ENCODE measurements at places on chromosomes 1 and 21. TPM values are rescaled to one million over a fixed set of nuclear protein-coding genes. Genes with fewer than 3 reads are reported as not detected.

DNA sequence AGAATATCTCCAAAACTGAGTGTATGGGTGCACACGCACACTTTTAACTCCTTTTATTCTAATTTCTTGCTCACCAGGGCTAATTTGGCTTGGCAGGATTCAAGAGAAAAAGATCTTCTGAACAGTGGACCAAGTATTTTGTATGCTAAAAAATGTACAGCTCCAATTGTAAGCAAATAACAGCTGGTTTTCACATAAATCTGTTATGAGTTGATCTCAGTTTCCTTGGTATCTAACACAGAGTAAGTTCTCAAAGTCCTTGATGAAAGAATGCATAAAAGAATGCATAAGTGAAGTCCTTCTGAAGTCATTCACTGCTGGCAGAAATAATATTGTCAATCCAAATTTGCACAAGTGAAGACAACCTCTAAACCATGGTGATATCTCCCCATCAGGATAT lies 213.0 kb downstream of the OMA1 start:
- no peaks in the 10 kb centered on the region for H3K36me3 ChIP-seq
- H3K27ac ChIP-seq, result no peak overlapping the region
- H3K27me3 ChIP-seq, result no peaks in the 10 kb centered on the region

DNA sequence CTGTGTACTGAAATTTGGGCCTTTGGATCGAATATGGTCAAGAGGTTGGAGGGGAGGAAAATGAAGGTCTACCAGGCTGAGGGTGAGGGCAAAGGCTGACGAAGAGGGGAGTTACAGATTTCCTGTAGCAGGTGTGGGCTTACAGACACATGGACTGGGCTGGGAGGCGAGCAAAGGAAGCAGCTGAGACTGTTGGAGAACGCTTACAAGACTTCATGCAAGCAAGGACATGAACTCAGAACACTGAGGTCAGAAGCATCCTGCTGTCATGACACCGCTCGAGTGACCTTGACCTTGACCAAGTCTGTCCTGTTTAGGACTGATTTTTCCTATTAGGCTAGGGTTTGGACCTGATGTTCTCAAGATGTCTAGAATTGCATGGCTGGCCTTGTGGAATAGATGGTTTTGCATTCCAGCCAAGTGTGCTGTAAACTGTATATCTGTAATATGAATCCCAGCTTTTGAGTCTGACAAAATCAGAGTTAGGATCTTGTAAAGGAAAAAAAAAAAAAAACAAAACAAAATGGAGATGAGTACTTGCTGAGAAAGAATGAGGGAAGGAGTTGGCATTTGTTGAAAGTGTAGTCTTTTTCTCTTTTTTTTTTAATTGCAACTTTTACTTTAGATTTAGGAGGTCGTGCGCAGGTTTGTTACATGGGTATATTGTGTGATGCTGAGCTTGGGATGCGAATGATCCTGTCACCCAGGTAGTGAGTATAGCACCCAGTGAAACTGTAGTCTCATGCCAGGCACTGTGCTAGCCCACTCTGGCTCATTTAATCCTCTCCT lies 5.8 kb downstream of the ELF3 start:
- no peak overlapping the region for H3K27ac ChIP-seq
- peaks cover 5% of the 10 kb centered on the region for H3K4me1 ChIP-seq
- no peaks in the 10 kb centered on the region for H3K36me3 ChIP-seq
- peaks cover 4% of the 10 kb centered on the region for H3K27me3 ChIP-seq
- H3K4me3 ChIP-seq, result no peak overlapping the region

DNA sequence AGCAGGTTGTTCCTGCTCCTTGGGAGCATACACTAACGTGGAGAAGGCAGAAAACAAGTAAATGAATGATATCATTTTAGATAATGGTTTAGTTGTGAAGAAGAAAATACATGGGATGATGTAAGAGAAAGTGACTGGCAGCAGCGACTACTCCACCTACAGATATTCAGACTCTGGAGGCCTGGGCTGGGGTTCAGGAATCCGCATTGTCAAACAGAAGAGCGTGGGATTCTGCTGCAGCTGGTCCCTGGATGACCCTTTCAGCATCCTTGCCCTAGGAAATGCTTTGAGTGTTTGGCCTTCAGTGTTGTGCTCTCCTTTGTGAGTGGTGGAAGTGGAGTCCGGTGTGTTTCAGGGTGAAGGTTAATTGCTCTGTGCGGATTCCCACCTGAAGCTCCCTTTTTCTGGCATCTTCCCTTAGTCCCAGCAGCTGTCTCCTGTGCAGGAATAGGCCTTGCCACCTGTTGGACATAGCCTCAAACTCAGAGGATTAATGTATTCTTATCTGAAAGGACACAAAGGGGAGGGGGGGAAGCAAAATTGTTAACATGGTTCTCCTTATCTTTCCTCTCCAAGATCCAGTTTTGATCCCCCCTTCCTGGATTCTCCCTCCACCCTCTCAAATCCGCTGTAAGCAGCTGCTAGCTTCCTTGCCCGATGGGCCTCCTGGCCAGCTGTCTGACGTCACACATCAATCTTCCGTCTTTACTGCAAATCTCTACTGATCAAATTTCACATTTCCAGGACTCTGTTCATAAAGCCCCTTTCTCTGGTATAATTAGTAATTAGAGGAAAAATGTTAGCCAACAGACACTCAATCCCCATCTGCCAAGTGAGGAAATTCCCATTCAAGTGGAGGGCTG lies 68.3 kb upstream of the SPAG17 start:
- H3K27ac ChIP-seq, result no peak overlapping the region
- no peaks in the 10 kb centered on the region for H3K36me3 ChIP-seq
- H3K4me1 ChIP-seq, result no peaks in the 10 kb centered on the region
- H3K27me3 ChIP-seq, result no peaks in the 10 kb centered on the region
- DNase-seq, result no peak

Gene TEDDM1
- total RNA-seq, result not detected

GRCh38 chr21:37435120-37435519 lies 68.5 kb downstream of the DYRK1A start:
- H3K4me1 ChIP-seq, result peaks cover 18% of the 10 kb centered on the region
- H3K27ac ChIP-seq, result no peak overlapping the region
- no peak overlapping the region for H3K4me3 ChIP-seq
- peaks cover 33% of the 10 kb centered on the region for H3K36me3 ChIP-seq
- no peaks in the 10 kb centered on the region for H3K27me3 ChIP-seq

Gene OXCT2
- 1.0 TPM for total RNA-seq

Gene DMBX1
- total RNA-seq, result 0.15 TPM

Gene TRIM63
- not detected for total RNA-seq

Gene AMPD1
- not detected for total RNA-seq

DNA sequence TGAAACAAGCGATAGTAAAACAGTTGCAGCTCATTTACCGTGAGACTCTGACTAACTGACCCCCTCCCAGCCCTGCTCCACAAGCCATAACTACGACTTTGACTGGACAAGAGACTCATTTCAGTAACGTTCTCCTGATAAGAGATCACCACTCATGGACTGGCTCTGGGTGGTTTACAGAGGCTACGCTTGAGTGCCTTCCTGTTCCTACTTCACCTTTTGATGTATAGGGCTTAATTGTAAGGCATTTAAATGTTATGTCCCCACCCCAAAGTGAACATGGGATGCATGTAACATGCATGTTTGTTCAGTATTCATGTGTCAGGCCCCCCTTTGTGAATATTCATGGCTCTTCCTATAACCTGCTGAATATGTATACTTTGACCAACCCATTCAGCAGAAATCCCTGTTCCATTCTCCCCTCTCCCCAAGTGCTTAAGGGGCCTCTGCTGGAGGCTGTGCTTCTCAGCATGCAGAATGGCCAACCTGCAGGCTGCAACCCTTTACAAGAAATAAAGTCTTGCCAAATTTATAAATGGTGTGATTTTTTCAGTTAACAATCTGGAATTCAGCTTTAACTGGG lies 50.7 kb upstream of the SPOCD1 start:
- H3K27me3 ChIP-seq, result no peaks in the 10 kb centered on the region
- peaks cover 1% of the 10 kb centered on the region for H3K36me3 ChIP-seq
- no peak overlapping the region for H3K27ac ChIP-seq
- no peak overlapping the region for H3K4me3 ChIP-seq

DNA sequence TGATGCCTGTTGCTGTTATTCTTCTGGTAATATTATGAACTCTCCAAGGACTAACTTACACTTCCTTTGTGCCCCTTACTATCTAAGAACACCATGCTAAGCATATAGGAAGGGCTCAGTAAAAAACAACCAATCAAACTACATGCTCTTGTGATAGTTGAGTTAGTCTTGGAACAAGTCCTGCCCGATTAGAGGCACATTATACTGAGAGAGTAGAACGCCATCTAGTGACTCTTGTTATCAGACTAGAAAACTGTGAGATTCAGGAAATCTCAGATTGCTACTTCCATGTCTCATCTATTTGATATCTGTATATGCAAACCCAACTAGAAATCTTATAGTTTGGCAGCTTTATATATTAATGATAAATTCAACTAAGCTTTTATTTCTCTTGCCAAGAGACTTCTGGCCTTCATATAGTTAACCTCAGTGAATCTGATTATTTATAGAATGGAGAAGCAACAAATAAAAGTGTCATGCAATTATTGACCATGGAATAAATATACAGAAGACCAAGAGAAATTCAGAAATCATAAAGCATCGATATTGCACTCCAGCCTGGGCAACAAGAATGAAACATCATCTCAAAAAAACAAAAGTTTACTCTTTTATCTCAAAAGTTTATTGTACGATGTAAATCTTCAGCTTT lies 7.8 kb upstream of the SRRM1 start:
- H3K4me1 ChIP-seq, result peaks cover 6% of the 10 kb centered on the region
- DNase-seq, result no peak
